ENCODE measurements at places on chromosomes 1 and 21. TPM values are rescaled to one million over a fixed set of nuclear protein-coding genes. Genes with fewer than 3 reads are reported as not detected.

GRCh38 chr1:9654051-9654833 is 2.7 kb downstream of the PIK3CD start:
- DNase-seq = no peak

Gene RIMKLA
- total RNA-seq = 1.5 TPM

- no peak for DNase-seq
These were observed 2.9 kb downstream of the S100A12 start for GRCh38 chr1:153372571-153372970.

Gene IRF6
- 13.8 TPM for total RNA-seq

All from endodermal cell (in vitro differentiated cells).